Aorta (tissue), 5 donors: ENCODE measurements at places on chromosomes 16 and 17. TPM values are rescaled to one million over a fixed set of nuclear protein-coding genes. Genes with fewer than 3 reads are reported as not detected.

DNA sequence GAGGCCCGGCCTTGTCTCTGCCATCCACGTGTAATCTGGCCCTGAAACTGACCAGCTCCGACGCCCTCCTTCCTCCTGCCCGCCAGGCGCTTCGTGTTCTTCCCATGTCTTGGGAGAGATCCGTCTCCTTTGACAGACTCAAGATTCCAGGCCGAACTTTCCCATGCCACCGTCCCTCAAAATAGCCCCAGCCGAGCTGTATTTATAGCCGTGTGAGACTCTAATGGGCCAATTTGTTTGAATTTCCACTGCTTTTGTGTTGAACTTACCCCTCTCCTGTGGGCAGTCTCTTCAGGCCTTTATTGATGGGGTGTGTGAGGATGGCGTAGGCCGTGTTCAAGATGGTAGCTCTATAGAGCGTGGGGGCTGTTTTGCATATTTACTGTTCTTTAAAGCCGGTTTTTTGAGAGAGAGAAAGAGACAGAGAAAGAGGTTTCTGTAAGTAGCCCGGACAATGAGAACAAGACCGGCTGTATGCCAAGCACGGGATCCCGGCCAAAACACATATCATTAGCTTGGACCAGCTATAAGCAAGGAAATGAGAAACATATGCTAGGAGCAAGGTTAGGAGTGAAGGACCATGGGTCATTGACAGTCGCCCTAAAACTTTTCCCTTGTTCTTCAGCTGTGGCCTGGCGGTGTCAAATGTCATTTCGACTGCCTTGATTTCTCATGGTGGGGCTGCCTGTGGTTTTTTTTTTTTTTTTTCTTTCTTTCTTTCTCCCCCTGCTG, 124.5 kb upstream of the ZFHX3 start:
- DNase-seq: peak; percentile 93

GRCh38 chr17:2435181-2435741, 34.4 kb upstream of the MNT start:
- DNase-seq: no peak

DNA sequence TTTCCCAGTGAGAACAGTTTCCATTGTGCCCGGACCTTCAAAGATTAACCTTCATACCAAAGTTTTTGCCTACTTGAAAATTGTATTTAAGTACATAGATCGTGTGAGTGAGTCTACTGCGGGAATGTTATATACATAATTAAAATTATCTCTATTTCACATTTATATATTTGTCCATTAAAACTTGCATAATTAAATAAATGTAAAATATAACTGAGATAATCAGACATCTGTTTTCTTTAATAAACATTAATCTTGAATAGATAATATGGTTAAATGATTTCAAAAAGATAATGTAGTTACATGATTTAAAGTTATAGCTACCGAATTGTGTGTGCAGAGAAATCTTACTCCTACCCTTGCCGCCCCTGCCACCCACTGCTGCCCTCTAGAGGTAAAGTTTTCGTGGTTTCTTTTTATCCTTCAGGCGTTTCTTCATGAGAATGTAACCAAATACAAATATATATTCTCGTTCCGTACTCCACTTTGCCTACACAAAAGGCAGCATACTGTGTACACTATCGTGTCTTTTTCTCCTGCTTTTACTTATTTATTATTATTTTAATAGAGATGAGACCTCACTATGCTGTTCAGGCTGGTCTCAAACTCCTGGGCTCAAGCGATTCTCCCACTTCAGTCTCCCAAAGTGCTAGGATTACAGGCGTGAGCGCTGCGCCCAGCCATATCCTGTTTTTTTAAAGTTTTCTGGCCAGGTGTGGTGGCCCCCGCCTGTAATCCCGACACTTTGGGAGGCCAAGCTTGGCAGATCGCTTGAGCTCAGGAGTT, 35.6 kb downstream of the RPA1 start:
- DNase-seq: no peak

DNA sequence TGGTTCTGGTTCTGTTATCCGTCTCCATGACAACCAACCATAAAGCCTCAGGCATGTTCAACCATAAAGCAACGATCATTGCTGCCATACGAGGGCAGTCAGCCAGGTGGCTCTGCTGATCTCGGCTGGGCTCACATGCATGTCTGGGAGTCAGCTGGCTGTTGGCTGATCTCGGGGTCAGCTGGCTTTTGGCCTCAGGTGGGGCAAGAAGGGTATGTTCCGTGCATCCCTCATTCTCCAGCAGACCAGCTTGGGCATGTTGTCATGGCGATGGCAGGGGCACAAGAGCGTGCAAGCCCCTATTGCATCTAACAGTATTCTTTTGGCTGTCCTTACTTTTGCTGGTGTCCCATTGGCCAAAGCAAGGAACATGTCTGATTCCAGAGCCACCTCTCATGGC, 86.2 kb downstream of the ABCC6 start:
- no peak for DNase-seq

GRCh38 chr16:67155295-67156142, 4.2 kb downstream of the TRADD start:
- DNase-seq: peak; percentile 77

DNA sequence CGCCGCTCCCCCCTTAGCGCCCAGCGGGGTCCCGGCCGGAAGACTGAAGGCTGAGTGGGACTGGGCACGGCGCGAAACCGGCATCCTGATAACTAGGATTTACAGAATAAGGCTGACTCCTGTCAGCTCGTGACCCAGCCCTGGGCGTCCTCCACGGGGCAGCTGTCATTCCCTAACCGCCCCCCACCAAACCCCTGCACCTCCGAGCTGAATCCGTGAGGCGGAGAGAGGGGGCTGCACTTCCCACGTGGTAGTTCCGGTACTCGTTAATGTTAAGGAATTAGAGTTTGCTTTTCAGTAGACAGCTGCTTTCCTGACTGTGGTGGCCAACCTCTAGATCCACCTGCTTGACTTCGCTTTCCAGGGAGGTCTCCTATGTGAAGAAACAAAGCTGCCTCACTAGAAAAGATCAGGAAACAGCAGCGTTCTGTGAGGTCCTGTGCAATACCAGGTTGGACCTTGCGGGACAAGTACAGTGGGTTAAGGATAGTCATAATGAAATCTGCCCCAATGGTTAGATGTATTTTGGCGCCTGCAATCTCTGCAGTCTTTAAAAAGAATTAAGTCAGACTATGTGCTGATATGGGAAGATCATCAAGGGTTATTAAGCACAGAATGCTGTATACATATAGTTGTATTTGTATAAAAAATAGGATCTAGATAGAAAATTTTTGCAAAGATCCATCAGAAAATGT, 1.1 kb upstream of the WBP2 start:
- DNase-seq: no peak

- no peak for DNase-seq
These were observed at the start of gene CLEC19A for GRCh38 chr16:19285431-19285830. Gene CLEC19A, plus strand, starts transcription at chr16:19285731. Its CDS starts 121 bp downstream, at chr16:19285852.

- DNase-seq: no peak
These were observed 62.0 kb upstream of the MARCHF10 start for GRCh38 chr17:62870030-62870541.

DNA sequence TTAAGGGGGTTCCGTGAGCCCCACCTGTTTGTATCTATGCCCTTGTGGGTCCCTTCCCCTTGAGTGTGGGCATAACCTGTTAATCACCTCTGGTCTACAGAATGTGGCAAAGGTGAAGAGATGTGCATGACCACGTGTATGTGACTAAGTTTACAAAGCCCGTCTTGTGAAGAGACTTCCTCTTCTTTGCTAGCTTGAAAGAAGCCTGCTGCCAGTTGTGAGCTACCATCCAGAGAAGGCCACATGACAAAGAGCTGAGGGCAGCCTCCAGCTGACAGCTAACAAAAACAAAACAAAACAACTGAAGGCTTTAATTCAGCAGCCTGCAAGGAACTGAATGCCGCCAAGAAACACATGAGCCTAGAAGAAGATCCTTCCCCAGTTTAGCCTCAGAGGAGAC, 112.0 kb downstream of the AXIN2 start:
- DNase-seq: no peak

GOT2 gene
- 31.9 TPM for total RNA-seq

- no peak for DNase-seq
These were observed 43.8 kb downstream of the COPRS start for GRCh38 chr17:31815212-31815730.

- no peak for DNase-seq
These were observed 36.0 kb downstream of the TVP23A start for GRCh38 chr16:10782628-10783027.

FAM20A gene
- total RNA-seq: 16.4 TPM

DNA sequence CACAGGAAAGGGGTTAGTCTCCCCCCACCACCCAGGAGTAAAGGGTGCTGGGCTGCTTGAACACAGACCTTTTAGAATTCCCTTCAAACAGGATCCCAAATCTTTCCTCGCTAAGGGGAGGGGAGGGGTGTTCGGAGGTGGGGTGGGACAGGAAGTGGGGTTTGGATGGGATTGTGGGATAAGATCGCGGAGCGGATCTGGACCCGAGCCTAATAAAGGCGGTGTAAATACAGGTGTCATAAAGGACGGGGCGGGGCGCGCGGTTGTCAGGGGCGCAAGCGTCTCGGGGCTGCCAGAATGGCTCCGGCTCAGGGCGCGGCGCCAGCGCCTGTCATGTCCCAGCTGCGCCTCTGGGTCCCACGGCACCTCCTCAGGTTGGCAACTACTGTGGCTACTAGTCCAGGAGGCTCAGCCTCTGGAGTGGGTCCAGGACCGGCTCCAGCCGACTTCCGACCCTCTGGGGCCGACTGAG, 59.8 kb upstream of the FBXO47 start:
- DNase-seq: peak; percentile 88

DNA sequence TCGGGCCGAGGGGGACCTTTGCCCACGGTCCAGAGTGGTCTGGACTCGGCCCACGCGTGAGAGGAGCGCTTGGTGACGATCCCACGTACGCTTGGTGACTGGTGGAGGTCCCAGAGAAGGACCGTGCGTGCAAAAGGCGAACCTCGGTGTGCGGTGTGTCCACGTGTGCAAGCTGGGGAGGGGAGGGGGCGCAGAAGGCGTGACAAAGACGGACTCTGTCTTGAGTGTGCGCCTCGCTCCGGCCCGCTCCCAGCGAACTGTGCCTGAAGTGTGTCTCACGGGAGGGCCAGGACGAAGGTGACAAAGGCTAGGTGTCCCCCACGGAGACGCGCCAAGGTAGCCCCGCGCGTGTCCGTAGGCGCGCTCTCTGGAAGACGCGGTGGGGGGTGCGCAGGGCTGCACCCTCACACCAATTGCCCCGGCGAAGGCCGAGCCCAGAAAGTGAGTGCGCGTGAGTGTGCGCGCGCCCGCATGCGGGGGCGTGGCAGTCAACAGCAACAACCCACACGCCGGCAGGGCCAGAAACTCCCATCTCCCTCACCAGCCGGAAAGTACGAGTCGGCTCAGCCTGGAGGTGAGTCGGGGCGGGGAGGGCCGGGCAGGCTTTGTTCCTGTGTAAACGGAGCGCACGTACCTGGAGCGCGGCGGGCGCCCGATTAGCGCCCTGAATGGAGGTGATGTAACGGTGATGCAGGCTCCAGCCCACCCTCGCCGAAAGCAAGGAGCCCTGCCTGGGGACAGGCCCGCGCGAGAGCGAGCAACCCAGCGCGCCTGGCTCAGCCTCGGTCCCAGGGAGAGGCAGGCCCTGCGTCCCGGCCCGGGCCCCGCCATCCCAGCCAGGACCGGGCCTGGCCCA, at the start of gene GPRC5C:
Gene GPRC5C, plus strand, starts transcription at position 521 of the 856 bp plus-strand sequence. CDS start 7,689 bp downstream, outside the sequence.
- DNase-seq: peak; percentile 83

DNA sequence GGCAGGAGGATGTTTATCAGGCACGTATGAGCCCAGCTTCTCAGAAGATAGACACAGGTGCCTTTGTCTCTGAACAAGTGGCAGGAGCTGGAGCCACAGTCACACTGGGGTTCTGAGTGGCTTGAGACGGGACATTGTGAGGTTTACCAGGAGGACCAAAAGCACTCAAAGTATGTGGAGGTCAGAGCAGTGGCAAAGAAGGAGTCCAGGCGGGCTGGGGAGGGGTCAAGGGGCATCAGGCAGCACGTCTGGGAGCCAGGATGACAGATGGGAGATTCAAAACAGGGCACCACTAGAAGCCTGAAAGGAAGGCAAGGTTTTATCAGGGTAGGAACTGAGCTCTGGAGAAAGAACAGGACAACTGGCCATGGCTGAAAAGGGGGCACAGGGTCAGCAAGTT, 67.2 kb upstream of the MARCHF10 start:
- DNase-seq: no peak

DNA sequence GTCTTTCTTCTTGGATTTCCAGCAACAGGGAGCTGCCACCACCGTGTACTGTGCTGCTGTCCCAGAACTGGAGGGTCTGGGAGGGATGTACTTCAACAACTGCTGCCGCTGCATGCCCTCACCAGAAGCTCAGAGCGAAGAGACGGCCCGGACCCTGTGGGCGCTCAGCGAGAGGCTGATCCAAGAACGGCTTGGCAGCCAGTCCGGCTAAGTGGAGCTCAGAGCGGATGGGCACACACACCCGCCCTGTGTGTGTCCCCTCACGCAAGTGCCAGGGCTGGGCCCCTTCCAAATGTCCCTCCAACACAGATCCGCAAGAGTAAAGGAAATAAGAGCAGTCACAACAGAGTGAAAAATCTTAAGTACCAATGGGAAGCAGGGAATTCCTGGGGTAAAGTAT, 389.0 kb downstream of the MAF start:
- DNase-seq: no peak

DNA sequence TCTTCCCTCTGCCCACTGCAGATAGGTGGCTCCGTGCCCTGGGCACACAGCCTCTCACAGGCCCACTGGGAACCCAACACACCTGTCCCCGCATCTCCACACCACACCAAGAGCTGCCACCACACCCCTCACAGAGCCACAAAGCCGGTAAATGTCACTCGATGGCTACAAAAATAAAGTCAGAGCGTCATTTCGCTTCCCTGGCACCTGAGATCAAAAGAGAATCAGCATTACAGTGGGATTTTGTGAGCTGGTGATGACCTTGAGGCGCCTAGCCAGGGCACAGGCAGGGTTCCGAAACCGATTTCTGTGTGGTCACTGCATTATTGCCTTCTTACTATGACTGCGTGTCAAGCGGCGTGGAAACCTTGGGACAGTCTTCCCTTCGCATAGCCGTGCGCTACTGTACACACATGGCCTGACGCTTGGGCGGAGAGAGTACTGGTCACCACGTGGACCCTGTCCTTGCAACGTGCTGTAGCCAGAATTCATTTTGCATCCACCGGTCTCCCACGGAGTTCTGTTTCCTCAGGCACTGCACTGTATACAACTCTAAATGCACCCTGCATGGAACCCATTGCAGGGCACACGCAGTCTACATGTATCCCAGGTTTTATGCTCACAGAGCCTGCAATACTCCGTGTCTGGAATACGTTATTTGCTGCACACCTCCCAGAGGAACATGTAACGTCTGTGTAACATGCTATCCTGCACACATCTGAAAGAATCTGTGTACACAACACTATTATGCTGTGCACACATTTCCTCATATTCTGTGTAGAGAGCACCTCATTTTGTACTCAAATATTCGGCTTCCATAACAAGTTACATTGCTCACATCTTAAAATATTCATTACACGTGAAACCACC, 5.8 kb upstream of the FOXF1 start:
- no peak for DNase-seq
